ENCODE measurements at places on chromosomes 7 and 10. TPM values are rescaled to one million over a fixed set of nuclear protein-coding genes. Genes with fewer than 3 reads are reported as not detected.

The ZNF777 gene
- 10.9 TPM for total RNA-seq

The CCDC3 gene
- total RNA-seq, result 0.63 TPM

The CALY gene
- total RNA-seq, result not detected

The NAT16 gene
- not detected for total RNA-seq

The ZMYND11 gene
- total RNA-seq, result 26.6 TPM

The PPP1R3C gene
- total RNA-seq, result 8.2 TPM
